ENCODE measurements at places on chromosomes 6 and 20. TPM values are rescaled to one million over a fixed set of nuclear protein-coding genes. Genes with fewer than 3 reads are reported as not detected.
A peak's percentile ranks its signal among the peaks of the same experiment; 100 is the strongest.

- DNase-seq = no peak
Observed at GRCh38 chr6:157514659-157515496, 133.9 kb downstream of the ZDHHC14 start.

DNA sequence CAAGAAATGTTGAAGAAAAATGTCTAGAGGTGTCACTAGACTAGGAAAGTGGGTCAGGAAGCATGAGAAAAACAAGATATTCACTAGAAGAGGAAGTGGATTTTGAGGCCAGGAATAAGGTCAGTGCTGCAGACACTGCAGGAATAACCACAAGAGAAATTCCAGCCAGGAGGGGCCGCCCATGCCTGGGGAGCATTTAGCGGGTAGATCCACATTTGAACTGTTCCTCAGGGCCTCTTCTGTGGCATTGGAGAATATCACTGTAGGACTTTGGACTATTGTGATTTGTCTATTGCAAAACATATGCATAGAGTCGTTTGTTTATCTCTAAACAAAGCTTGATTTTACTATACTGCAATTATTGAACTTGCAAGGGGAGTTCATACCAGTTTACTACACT lies 49.6 kb upstream of the CCDC28A start:
- DNase-seq = no peak

- no peak for DNase-seq
Observed at GRCh38 chr6:149130508-149130907, 187.0 kb upstream of the TAB2 start.

DNA sequence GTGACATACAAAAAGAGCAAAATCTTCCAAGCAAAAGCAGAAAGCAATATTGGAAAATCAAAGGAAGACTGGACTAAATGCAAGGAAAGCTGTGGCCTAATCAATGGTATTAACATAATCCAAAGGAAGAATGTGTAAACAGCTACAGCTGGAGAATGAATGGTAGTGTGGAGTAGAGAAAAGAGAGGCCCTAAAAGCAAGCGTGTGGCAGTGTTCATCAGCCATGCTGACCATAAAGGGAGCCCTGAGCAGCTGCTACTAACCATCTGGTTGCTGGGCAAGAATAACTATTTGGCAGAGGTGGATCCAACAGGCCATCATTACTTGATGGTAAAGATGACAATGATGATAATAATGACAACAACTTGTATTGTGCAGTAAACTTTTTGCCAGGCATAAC lies 148.5 kb upstream of the BEND6 start:
- no peak for DNase-seq

GRCh38 chr6:98992535-98992934 lies 44.8 kb upstream of the FBXL4 start:
- DNase-seq = no peak

DNA sequence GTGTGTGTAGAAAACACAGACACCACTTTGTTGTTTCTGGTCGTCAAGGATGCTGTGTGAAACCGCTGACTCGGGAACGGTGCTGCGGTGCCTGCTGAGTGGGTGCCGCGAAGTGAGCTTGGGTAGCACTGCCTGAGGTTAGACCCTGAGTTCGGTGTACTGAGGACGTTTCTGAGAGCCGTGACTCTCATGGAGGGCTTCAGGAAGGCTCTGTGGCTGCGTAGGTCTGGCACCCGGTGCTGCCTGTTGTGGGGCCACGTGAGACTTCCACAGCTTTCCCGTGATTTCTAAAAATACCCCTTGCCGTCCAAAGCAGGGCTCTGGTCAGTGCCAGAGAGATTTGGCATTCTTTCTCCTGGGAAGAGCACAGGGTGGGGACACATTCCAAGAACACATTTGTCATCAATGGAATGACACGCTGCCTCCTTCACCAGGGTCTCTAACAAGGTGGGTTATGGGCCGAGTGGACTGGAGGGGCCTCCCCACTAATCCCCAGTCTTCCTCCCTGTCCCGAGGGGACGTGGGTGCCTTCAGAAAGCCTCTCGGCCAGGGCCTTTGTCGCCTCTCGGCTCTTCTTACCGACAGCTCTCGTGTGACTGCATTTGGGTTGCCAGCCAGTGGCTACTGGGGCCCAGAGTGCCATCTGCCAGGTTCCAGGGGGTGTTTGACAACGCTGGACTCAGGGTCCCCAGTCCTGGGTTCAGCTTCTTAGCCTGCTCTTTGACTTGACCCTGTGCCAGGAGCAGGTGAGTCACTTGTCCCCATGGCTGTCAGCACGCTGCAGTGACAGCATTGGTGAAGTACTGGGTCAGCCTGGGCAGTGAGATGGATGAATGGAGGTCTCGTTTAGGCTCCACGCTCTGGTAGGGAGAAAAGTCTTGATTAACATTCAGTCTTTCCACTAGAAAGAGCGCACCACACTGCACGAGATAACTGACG lies 62.2 kb downstream of the SYNJ2 start:
- DNase-seq = no peak

DNA sequence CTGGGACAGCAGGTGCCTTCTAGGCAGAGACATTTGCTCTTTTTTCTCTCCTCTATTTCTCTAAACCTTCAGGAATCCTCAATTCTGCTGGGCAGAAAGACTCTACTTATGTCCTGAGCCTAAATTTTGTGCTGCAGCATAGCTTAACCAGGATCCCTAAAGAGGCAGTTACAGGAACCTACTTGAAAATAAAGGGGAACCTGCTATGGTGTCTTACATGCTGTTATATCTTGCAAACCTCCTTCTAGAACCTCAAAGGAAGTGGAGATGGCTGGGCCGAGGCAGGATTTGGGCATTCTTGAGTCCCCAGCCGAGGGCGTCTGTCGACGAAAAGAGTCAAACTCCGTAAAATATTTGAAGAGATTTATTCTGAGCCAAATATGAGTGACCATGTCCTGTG lies 17.1 kb upstream of the GMNN start:
- no peak for DNase-seq

- DNase-seq = no peak
Observed at GRCh38 chr6:83180426-83180950, 12.6 kb downstream of the PGM3 start.

GRCh38 chr6:165653196-165653595 lies 9.8 kb downstream of the PDE10A start:
- no peak for DNase-seq

DNA sequence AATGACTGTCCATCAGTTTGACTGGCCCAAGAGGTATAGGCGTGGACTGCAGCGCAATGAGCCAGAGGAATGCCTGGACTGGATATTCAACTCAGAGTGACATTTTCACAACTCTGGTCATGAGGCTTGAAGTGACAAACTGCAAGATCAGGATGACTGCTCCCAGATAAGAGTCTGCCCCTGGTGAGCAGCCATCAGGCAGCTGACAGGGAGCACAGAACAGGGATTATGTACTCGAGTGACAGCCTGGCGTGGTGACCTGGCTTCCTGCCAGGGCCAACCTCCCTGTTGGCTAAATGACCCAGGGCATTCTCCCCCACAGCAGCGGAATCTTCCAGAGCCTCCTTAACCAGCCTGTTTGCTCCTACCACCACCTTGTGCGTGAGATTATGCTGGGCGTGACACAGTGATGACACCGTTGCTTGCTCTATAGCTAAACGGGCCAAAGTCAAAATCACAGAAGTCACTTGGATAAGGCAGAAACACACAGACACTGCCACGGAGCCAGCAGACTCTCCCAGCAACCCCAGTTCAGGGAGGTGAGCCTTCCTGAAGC lies 209.1 kb upstream of the JARID2 start:
- DNase-seq = peak; percentile 56

GRCh38 chr6:132768051-132768517 lies 10.4 kb upstream of the VNN2 start:
- DNase-seq = no peak

- DNase-seq = no peak
Observed at GRCh38 chr20:9400171-9401025, 114.0 kb upstream of the LAMP5 start.

- DNase-seq = no peak
Observed at GRCh38 chr6:19535351-19535750, 301.8 kb upstream of the ID4 start.

- no peak for DNase-seq
Observed at GRCh38 chr20:32537657-32538525, 47.2 kb downstream of the NOL4L start.

DNA sequence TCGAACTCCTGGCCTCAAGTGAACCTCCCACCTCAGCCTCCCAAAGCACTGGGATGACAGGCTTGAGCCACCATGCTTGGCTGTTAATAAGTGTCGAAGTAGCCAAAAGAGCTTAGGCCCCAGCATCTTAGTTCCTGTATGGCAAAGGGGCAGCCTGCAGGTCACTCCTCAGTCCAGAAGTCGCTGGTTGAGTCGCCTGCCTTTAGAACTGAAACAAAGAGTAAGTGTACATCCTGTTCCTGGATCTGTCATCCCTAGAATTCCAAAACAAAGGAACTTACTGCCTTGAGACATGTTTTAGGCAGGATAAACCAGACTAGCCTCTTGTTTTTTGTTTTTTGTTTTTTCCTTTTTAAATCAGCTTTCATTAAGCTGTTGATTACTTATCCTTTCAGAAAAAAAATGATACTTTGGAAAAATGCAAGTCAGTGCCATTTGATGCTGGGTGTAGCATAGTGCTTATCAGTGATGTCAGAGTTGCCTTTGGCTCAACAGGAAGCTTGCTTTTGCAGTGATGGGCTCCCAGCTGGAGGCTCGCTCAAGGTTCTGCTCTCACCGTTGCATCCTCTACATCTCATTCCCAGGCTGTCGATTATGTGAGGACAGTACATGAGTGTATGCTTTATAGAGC lies 9.0 kb downstream of the ACTR5 start:
- no peak for DNase-seq

TGM3 gene
- polyA plus RNA-seq = 0.99 TPM

WFDC12 gene
- polyA plus RNA-seq = not detected

Measured in right renal cortex interstitium (tissue), 3 donors.